AG20443 (cell line): ENCODE measurements at places on chromosomes 5 and 9.
A peak's percentile ranks its signal among the peaks of the same experiment; 100 is the strongest.

DNA sequence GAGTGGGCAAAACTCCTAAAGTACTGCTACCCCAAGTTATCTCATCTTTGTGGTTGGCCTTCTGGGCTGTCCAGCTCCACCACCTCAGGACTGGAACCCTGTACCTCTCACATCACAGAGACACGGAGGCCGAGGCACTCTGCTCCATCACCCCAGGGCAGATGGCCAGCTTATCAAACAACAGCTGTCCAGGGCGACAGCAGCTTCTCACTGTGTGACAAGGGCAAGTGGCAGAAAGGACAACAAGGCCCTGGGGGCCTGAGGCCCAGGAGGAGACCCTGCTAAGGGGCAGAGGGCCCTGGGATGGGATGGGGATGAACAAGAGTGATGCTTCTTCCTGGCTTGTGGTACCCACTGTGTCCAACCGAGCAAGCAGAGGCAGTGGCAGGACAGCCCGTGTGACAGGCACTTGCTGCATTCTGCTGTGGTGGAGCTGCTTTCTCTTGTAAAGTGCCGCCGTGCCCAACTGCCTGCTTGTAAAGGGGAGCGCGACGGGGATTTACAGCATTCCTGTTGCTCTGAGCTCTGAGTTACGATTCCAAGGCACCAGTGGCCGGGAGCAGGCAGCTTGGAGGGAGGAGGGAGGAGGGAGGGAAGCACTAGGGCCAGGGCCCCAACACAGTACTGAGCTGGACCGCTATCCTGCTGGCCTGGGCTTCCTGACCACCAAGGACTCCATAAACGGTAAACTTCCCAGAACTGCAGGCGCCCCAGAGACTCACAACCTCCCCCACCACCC, 71.2 kb downstream of the SHB start:
- DNase-seq = no peak

DNA sequence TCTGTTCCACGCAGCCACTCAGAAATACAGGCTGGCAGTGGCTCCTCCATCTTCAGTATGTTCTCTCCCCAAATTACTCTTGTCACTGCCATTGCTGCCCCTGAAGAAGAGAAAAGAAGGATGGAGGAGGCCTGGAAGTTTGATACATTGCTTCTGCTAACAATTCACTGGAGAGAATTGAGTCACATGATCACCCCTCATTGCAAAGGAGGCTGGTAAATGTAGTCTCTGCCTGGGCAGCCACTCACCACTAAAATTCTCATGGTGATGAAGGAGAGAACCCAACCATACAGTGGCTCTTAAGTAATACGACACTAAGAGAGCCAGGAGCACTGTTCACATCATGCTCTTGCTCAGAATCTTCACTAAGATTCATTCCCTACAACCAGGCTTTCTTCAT, 112.0 kb downstream of the DOCK8 start:
- no peak for DNase-seq

- DNase-seq = no peak
Measured at GRCh38 chr9:112764837-112765236, 14.3 kb downstream of the SNX30 start.

- no peak for DNase-seq
Measured at GRCh38 chr9:95104581-95104960, 212.9 kb downstream of the FANCC start.

- DNase-seq = no peak
Measured at GRCh38 chr5:160496784-160497183, 75.1 kb downstream of the PTTG1 start.

DNA sequence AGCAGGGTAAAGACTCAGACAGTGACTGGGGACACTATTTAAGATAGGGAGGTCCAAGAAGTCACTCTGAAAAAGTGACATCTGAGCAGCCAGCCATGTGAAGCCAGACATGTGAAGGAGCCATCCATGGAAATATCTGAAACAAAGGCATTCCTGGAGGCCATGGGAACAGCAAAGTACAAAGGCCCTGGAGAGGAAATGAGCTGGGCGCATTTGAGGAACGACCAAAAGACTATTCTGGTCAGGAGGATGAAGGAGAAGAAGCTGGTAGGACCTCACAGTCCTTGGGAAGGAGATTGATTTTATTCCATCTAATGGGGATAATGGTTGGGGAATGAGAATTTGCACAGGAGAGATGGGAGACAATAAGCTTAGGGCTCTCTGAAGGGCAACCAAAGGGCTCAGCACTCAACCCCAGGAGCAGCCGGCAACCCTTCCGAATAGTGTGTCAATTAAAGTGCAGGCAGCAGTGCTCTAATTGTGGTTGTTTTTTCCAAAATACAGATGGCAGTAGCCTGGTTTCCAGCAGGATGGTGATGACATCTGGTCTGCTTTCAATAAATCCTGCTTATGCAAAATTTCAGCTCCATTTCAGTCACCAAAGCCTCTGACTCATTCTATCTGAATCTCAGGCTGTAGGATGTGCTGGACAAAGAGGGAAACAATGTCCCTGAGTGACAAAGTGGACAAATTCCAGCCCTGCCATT, 26.7 kb downstream of the FOXI1 start:
- DNase-seq = peak; percentile 86

GRCh38 chr9:4962085-4962484, 23.0 kb upstream of the JAK2 start:
- DNase-seq = no peak

DNA sequence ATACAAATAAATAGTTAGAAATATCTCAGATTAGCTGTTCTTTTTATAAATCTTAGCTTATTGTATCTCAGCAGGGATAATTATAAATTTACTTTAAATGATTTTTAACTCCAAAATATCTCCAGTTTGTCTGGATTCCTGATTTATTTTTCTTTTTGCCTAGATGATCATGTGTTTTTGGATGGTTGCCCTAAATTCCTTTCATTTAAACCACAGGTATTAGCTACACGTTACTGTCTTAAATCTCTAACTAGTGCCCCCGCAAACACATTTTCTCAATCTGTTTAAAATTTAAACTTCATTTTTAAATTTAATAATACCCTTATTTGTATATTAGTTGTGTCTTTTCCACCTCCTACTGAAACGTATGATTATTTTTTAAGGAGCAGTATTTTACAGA, 5.6 kb downstream of the FER start:
- no peak for DNase-seq

DNA sequence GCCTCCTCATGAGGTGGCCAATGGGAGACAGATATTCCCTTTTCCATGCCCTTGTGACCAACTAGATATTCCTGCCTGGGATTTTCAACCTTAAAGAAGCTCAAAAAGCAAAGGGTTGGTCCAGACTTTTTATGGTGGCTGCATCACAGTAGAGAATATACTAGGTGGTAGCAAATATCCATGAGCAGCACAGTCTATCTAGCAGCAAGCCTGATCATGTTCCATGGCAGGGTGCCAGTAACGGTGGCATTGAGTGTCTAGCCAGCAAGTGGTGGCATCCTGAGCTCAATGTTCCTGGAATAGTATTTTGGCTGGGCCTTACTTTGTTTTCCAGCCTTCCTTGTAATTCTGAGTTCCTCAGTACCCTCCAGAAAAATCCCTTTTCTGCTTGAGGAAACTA, 25.8 kb downstream of the CDC25C start:
- DNase-seq = no peak

GRCh38 chr9:111078391-111079038, 40.2 kb upstream of the LPAR1 start:
- no peak for DNase-seq

- DNase-seq = no peak
Measured at GRCh38 chr9:75941066-75941465, 50.6 kb downstream of the PCSK5 start.

- no peak for DNase-seq
Measured at GRCh38 chr9:34252016-34252415, 73.2 kb downstream of the UBAP1 start.

GRCh38 chr5:34976347-34976746, 47.0 kb downstream of the DNAJC21 start:
- DNase-seq = no peak

DNA sequence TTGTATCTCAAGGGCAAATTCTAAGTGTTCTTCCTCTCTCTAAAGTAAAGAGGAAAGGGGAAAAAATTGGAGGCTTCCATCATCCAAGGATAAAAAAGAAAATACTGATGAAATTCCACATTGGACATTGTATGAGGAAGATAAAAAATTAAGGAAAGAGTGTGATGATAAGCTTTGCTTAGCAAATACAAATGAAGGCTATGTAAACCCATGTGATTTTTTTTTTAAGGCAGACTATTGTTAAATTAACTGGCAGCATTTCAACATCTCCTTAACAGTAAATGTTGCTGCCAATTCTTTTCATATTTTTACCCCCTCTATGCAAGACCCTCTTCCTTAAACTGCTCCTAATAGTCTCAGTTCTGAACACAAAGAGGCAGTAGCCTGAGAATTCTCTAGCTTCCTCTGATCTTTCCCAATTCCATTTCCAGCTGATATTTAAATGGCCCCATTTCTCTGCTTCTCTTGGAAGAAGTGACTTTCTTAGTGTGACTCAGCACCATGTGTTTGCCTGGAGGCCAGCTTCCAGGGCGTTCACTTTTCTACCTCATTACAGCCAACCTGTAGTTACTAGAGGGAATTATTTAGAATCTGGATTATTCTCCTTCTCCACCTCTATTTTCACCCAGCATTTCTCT, 159.7 kb downstream of the TLE1 start:
- DNase-seq = peak; percentile 59

GRCh38 chr9:130297371-130297770, 31.8 kb downstream of the HMCN2 start:
- no peak for DNase-seq

DNA sequence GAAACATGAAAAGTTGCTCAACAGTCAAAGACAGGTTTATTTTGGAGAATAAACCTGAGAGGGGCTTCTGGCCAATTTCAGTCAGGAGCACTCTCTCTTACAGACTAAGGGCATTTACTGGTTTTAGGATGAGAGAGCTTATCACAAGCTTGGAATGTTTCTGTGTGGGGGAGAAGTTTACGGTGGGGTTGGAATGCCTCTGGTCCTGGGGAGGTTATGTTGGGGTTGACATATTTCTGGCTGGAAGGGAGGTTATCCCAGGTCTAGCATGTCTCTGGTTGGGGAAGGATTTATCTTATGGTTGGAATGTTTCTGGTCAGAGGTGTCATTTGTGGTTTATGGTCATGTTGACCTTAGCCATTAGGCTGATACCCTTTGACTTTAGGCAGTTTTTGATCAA, 1867.3 kb downstream of the EFNA5 start:
- DNase-seq = no peak

GRCh38 chr9:34638138-34638445, 505 bp upstream of the SIGMAR1 start:
- no peak for DNase-seq

DNA sequence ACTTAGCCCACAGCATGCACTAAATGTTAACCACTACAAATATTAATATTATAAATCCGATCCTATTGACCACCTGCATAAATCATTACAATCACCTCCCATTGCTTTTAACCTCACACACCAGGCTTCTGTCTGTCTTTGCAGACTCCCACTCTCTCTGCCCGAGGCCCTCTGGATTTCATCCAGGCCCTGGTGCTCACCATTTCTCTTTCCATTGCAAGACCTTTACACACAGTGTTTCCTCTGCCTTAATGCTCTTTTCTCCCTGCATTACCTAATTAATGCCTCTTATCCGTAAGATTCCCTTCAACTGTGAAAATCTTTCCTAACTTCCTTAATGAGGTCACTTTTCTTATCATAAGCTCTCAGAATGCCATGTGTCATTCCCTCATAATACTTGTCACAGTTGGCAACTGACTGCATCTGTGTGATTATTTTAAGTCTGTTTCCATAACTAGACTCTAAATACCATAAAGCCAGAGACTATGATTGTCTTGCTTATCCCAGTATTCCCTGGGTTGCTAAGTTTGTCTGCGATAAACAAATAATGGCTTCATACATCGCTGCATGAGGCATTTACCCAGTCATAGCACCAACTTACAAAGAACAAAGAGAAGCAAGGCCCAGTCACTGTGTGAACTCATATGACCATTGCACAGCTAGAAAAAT, 155.1 kb downstream of the CCDC192 start:
- DNase-seq = no peak
